Fibroblast of mammary gland (primary cell): ENCODE measurements at places on chromosomes 2 and 18.

GRCh38 chr2:162282765-162283425, 35.6 kb downstream of the IFIH1 start:
- peak; percentile 48 for DNase-seq

GRCh38 chr2:211946960-211947359, 591.6 kb downstream of the ERBB4 start:
- DNase-seq = no peak

DNA sequence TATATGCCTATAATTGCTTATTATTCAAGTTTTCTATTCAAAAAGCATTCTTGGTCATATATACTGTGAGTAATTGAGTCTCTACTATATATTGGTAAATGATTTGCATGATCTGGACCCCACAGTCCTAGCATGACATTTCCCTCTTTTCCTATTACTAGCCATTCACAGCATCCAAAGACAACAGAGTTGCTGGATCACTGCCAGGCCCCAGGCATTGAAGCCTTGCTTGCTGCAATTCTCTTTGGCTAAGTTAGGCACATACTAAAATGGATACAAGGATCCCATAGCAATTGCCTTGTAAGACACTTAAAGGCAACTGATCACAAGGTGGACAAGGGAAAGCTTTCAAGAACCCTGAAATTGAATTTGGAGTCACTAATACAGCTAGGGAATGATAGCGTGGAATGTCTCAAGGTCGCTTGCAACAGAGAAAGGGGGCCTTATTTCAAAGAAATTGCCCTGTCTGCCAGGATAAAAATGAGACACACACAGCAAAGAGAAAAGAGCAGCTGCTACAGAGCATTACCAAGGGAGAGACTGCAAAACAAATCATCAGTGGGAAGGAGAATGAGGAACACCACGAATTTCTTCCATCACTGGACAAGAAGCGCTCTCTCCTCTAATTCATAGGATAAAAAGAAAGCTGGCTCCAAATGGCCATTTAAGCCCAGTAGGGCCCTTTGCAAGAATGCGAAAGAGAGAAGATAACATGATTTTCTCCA, 77.1 kb upstream of the EPHA4 start:
- DNase-seq = peak; percentile 12

- no peak for DNase-seq
These were observed 1.3 kb upstream of the CEP68 start for GRCh38 chr2:65054749-65055421.

GRCh38 chr2:236657801-236658200, 88.2 kb downstream of the ACKR3 start:
- DNase-seq = no peak

DNA sequence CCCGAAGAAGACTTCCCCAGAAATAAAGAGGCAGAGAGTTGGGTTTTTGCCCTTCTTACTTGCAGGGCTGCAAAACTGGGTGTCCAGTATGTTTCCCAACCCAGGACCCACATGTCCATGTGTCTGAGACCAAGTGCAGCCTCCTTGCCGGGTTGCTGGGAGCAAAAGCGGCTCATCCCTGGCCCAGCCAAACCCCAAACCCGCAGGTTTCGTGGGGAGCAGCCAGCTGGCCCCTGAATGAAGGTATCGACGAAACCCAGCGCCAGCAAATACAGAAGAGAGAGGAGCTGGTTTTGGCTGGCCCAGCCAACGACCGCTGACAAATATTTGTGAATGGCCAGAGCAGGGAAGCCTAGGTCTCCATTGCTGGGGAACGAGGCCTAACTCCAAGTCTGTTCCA, 197.1 kb downstream of the SMAD7 start:
- DNase-seq = no peak

DNA sequence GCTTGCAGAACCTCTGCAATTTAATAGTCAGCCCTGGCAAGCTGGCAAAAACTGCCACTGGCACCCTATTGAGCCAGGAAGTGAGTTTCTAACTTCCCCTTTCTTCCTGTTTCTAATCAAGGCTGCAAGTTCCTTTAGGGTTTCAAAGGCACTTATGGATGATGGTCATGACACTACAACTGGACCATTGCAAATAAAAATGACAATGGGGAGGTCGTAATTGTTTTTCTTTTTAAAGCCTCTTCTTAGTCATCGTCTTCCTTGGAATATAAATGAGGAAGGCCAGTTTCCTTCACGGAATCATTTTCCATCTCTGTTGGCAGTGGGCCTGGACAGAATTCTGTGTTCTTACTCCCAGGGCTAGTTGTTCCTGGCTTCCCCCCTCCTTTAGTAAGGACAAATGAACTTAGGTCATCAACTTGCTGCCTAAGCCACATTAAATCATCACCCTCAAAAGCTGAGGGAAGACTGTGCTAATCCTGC, 35.8 kb downstream of the SH3RF3 start:
- peak; percentile 94 for DNase-seq

GRCh38 chr2:111694700-111695101, 189.3 kb downstream of the ANAPC1 start:
- peak; percentile 100 for DNase-seq

GRCh38 chr2:176683618-176684111, 414.4 kb downstream of the MTX2 start:
- DNase-seq = no peak

GRCh38 chr2:100976645-100977391, 25.3 kb upstream of the RPL31 start:
- DNase-seq = no peak

DNA sequence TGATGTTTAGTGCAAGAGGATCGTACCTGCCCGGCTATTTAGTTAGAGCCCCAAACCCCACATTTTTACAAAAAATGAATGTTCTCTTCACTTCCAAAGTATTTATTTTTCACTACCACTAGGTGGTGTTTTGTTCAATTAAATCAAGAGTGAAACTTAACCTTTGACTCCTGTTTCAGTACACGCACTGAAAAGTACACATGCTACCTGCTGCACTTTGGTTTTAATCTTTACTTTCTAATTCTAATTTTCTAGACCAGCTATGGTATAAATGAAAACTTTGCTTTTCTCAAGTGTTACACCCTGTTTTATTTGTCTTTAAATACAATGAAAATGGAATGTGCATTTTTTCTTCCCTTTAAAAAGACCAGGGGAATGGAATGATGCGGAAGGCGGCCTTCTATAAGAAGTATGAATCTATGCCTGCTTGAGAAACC, 31.4 kb upstream of the CHN1 start:
- peak; percentile 47 for DNase-seq

GRCh38 chr18:70046796-70047195, 99.1 kb upstream of the CD226 start:
- peak; percentile 6 for DNase-seq

- peak; percentile 80 for DNase-seq
These were observed 2.5 kb downstream of the CRIM1 start for GRCh38 chr2:36357847-36358659.

- DNase-seq = no peak
These were observed 2.3 kb downstream of the RUFY4 start for GRCh38 chr2:218071218-218071937.

DNA sequence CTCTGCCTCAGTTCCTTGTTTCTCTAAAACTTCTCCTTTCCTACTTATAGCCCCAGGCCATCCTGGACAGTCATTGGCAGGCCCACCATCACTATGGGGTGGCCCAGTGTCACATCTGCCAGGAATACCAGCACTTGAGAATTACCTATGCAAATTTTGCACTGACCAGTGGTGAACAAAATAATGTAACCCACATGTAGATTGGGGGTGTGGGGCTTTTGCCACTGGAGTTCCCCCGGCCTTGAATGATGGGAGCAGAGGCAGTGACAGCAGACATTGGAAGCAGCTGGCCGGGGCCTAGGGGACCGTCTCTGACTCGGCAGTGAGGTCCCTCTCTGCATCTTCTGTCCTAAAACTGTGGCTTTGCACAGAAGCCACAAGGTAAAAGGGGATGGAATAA, 24.9 kb upstream of the DNMT3A start:
- DNase-seq = no peak

GRCh38 chr2:1907291-1907690, 163.0 kb upstream of the PXDN start:
- DNase-seq = no peak

DNA sequence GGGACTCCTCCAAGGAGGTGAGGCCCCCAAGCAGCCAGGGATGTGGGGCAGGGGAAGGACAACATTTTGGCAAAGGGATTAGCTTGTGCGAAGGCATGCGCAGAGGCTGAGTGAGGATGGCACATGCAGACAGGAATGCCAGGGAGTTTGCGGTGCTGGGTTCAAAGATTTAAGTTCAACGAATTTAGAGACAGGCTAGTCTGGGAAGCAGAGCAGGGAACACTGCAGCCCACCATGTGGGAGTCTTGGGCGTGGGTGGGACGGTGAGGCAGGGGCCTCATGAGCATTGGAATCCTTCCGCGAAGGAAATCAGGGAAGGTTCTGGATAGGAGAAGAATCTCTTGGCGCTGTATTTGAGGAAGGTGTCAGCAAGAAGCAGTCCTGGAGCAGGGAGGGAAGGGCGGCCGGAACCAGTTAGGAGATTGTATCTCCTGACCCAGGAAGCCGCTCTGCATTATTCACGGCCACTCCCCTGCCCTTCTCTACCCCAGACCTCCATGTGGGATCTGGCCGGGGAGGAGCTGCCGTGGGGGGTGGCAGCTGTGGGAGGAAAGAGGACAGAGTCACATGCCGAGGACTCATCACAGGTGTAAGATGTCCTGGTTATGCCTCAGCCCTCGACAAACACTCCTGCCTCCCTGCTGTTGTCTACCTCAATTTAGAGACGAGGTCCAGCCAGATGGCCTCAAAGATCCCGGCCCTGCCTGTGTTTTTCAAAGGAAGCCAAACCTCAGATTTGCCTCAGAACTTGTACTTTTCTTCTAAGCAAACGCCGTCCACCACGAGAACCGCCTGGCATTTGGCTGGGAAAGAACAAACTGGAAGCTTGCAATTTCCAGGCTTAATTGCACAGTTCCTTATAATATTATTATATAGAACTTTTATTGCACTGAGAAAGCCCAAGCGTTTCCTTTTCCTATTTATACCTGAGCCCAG, 123.7 kb upstream of the SMAD2 start:
- DNase-seq = no peak

- peak; percentile 93 for DNase-seq
These were observed 9.9 kb upstream of the IL1A start for GRCh38 chr2:112794131-112794733.

GRCh38 chr2:191892391-191892790, 45.5 kb upstream of the CAVIN2 start:
- DNase-seq = peak; percentile 97

GRCh38 chr2:20595439-20596192, 55.3 kb downstream of the HS1BP3 start:
- DNase-seq = peak; percentile 83

DNA sequence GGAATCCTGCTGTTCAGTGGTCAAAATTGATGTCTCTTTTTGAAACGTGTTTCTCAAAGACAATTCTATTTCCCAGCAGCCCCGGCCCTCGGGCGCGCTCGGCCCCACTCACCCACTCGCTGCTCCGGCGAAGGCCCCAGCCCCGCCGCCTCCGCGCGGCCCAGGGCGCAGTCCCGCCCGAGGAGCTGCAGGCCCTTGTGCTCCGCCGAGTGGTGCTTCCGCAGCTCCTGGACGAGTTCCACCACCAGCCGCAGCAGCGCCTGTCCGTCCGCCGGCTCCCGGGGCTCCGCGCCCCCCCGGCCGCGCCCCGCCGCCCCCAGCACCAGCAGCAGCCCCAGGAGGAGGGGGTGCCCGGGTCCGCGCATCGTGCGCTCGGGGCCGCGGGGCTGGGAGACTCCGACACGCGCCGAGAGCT, 413 bp downstream of the ALKAL2 start:
- peak; percentile 38 for DNase-seq

DNA sequence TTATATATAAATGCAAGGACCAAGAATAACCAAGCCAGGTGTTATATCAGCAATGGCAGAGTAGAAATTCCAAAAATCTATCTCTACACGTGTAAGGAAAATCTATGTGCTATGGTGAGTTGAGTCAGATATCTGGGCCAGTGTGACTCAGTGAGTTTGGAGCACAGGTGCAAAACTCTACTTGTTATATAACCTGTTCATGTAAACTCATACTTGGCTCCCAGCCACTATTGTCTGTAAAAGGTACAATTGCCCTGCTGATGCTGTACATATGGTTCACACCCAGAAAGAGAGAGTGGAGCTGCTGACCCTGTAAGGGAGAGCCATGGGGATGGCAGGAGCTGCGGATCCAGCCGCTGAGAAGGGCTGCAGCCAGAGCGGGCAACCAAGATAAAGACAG, 112.0 kb downstream of the TRABD2A start:
- DNase-seq = no peak

- DNase-seq = peak; percentile 49
These were observed 49.7 kb upstream of the CD28 start for GRCh38 chr2:203656522-203657287.

- no peak for DNase-seq
These were observed 247.4 kb upstream of the CHAC2 start for GRCh38 chr2:53519918-53520841.

- DNase-seq = no peak
These were observed 13.2 kb upstream of the SS18 start for GRCh38 chr18:26103579-26103978.

DNA sequence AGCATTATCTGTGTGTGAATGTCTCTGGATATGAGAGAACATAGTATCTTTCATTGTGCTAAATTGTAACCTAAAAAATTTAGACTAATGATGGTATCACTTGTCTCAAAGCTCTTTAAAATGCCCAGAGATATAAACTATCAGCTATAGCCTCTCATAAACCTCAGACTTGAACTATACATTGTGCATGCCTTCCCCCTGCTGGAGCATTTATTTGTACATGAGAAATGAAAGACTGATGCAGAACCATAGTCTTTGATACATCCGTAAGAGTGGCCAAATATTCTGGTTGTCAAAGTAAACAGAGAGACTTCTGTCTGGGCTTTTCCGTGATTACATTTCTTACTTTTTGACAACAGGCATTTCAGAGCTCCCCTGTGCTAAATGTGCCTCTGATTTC, 71.9 kb upstream of the CCDC68 start:
- no peak for DNase-seq

- peak; percentile 84 for DNase-seq
These were observed at the start of gene PAPOLG for GRCh38 chr2:60756097-60757087. TSS of gene PAPOLG (plus strand) at chr2:60756268. CDS start at chr2:60756479, 211 bp downstream.

DNA sequence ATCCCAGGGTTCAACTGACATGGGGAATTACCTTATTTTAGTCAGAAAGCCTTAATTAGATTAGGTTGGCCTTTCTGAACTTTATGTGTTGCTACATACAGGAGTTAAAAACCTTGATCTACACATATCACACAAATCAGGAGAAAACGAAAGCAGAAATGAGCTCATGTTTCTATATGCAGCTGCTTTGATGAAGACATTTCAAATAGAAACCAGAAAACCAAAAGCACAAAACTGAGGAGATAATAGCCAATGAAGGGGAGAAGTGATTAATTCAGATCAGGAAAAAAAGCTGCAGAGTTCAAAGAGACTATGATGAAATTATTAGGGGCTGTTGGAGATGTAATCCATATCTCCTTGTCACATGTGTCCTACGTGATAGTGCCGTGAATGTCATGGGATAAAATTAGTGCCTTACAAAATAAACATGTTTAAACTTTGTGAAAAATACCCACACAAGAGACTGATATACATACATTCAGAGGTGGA, 255.0 kb downstream of the CAMKMT start:
- DNase-seq = no peak
